Activated T-helper 1 cell treated with anti-CD3 and anti-CD28 coated beads, Interleukin-12 subunit alpha, Interleukin-12 subunit beta, Interleukin-2, Interleukin-4 antibody, amounts not matched to agents 30 ng/mL and 10 ng/mL and 1 ng/mL, durations not matched to agents 14 hours and 24 hours and 36 hours (primary cell): ENCODE measurements at places on chromosomes 4 and X. TPM values are rescaled to one million over a fixed set of nuclear protein-coding genes. Genes with fewer than 3 reads are reported as not detected.

DNA sequence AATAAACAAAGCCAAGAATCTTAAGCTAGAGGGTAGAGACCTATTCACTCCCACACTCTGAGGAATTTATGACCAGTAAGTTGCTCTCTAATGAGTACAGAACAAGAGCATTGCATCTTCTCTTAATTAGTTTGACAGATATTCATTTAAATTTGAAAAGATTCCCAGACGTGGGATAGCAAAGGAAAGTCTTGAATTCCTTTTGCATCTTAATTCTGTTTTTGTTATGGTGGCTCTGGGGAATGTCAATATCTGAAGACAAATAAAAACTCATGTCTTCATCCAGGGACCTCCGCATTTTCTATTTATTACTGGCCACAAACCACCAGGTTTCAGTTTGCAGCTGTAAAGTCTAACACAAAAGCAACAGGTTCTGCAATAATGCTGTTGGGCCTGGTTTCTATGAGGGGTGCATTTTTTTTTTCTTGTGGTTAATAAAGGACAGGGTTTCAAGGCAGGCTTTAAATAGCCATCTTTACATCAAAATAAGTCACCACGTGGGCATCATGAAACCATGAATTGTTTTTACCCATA, 172.3 kb downstream of the SHROOM3 start:
- no peaks in the 10 kb centered on the region for H3K4me1 ChIP-seq
- H3K27me3 ChIP-seq = peaks cover 15% of the 10 kb centered on the region
- no peak overlapping the region for H3K4me3 ChIP-seq

DNA sequence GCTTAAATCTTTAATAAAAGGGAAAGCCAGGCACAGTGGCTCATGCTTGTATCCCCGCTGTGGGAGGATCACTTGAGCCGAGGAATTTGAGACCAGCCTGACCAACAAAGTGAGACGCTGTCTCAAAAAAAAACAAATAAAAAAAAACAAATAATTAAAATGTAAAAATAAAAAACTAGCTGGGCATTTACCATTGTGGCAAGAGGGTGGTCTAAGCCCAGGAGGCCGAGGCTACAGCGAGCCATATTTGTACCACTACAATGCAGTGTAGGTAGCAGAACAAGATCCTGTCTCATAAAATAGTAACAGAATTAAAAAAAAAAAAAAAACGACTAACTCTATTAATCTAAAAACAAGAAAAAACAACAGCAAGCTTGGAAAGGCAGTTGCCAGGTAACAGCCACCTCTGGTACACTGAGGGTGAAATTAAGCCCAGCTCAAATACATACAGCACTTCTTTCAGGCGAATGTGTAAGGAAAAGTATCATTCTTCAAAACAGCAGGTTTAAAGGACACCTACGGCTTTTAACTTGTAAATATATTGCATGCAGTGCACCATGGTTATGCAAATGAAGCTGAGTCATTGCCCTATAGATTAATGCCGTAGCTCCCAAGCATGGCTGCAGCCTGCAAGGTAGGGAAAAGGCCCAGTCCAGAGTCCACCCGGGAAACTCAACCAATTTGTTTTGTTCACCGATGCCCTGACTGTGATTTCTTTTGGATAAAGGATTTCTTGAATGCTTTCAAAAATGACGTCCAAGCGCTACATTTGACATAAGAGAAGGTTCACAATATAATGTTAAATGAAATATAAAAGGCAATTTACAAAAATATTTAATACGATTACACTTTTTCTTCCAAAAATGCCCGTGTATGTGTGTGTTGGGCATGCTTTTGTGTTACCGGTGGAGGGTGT, 14.5 kb upstream of the TXLNG start:
- no peak overlapping the region for H3K27ac ChIP-seq
- no peaks in the 10 kb centered on the region for H3K27me3 ChIP-seq
- no peaks in the 10 kb centered on the region for H3K4me1 ChIP-seq
- no peak for DNase-seq
- no peaks in the 10 kb centered on the region for H3K36me3 ChIP-seq

GRCh38 chrX:149461746-149462145, 43.4 kb downstream of the IDS start:
- no peak overlapping the region for H3K4me3 ChIP-seq
- no peak for DNase-seq
- no peak overlapping the region for H3K27ac ChIP-seq

DNA sequence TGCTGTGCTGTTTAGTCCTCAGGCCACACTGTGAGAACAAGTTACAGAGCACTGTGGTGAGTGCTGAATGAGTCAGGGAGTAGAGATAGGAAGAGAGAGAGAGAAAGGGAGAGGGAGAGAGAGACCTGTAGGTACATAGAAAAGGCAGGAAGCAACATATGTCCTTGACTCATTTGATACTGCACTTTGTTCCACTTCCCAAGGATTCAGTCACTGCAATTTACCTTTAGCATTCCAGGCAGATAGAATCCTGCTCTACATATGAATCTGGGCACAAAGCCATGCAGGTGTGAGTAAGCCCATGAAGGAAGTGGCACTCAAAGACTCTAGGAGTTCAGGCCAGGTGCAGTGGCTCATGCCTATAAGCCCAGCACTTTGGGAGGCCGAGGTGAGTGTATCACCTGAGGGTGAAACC, 1.0 kb upstream of the DAPP1 start:
- no peaks in the 10 kb centered on the region for H3K27me3 ChIP-seq
- no peak for DNase-seq
- H3K4me1 ChIP-seq = peaks cover 68% of the 10 kb centered on the region
- peak overlapping the region; percentile 77 for H3K27ac ChIP-seq

DNA sequence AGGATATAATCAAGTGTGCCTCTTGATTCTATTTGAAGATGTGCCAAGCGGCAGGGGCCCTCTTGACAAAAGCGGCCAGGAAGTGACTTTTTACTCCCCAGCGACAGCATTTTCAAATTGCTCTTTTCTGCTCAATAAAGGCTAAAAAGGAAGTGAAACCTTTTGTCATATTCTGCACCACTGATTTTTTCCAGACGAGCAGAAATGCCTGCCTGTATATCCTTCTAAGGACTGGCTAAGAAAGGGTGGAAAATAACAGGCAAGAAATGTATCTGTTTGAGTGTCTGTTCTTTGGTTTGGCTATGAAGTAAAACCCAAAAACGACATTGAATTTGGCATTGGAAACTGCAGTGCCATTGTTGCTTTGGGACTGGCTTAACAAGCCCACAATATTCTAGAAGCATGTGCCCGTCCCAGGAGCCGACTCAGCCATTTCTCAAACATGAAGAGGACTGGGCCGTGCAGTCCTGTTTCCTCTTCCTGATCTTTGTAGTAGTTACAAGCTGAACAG, 25.4 kb downstream of the TMSB4X start:
- no peaks in the 10 kb centered on the region for H3K27me3 ChIP-seq
- H3K4me1 ChIP-seq = peaks cover 69% of the 10 kb centered on the region
- peak overlapping the region; percentile 98 for H3K27ac ChIP-seq
- H3K4me3 ChIP-seq = peak overlapping the region; percentile 63
- DNase-seq = no peak
- H3K36me3 ChIP-seq = no peaks in the 10 kb centered on the region

GRCh38 chr4:105181259-105181658, 34.6 kb downstream of the TET2 start:
- no peaks in the 10 kb centered on the region for H3K27me3 ChIP-seq
- no peak for DNase-seq
- peaks cover 13% of the 10 kb centered on the region for H3K36me3 ChIP-seq
- no peak overlapping the region for H3K4me3 ChIP-seq
- peaks cover 14% of the 10 kb centered on the region for H3K4me1 ChIP-seq

GRCh38 chrX:128599632-128600031, 547.4 kb upstream of the ACTRT1 start:
- no peak overlapping the region for H3K4me3 ChIP-seq
- H3K27me3 ChIP-seq = no peaks in the 10 kb centered on the region
- no peak overlapping the region for H3K27ac ChIP-seq
- no peak for DNase-seq

DNA sequence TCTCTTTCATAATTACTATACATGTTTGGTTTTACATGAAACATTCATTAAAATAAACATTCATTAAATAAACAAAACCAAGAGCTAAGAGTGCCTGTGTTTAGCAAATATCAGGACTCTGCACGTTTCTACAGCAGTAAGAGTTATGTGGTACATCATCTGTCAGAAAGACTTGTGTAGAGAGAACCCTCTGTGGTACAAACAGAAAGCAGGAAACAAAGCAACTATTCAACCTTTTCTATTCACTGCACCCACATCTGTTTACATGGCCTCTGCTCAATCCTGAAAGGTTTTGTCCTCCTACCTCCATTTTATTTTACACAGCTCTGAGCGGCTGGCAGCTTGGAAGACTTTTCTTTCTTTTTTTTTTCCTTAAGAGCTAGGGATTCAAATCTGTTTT, 90.7 kb upstream of the PCDH18 start:
- H3K36me3 ChIP-seq = no peaks in the 10 kb centered on the region
- H3K27me3 ChIP-seq = no peaks in the 10 kb centered on the region
- H3K4me1 ChIP-seq = no peaks in the 10 kb centered on the region
- H3K27ac ChIP-seq = no peak overlapping the region
- H3K4me3 ChIP-seq = no peak overlapping the region
- DNase-seq = no peak

GRCh38 chrX:4935401-4935800, 1222.0 kb upstream of the PRKX start:
- no peaks in the 10 kb centered on the region for H3K4me1 ChIP-seq
- H3K27ac ChIP-seq = no peak overlapping the region
- no peak for DNase-seq
- H3K36me3 ChIP-seq = no peaks in the 10 kb centered on the region
- H3K4me3 ChIP-seq = no peak overlapping the region
- no peaks in the 10 kb centered on the region for H3K27me3 ChIP-seq

DNA sequence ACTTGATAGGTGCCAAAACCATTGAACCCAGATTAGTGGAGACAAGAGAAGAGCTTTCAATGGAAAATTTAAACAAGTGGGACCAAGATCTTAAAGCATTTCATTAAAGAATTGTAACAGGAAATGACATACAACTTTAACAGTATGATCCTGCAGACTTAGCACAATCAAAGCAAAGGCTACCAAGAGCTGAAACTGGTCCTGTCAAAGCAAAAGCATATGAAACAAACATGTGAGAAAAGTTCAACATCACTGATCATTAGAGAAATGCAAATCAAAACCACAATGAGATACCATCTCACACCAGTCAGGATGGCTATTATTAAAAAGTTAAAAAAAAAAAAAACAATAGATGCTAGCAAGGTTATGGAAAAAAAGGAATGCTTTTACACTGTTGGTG, 425.6 kb downstream of the IL1RAPL1 start:
- H3K27ac ChIP-seq = no peak overlapping the region
- H3K36me3 ChIP-seq = no peaks in the 10 kb centered on the region
- H3K27me3 ChIP-seq = no peaks in the 10 kb centered on the region
- DNase-seq = no peak

- no peak overlapping the region for H3K4me3 ChIP-seq
- H3K4me1 ChIP-seq = peaks cover 17% of the 10 kb centered on the region
- DNase-seq = peak; percentile 28
- H3K27ac ChIP-seq = peak overlapping the region; percentile 58
- H3K36me3 ChIP-seq = no peaks in the 10 kb centered on the region
Observed at GRCh38 chrX:40201329-40201885, 103.6 kb upstream of the BCOR start.

- H3K4me1 ChIP-seq = peaks cover 66% of the 10 kb centered on the region
- H3K4me3 ChIP-seq = peak overlapping the region; percentile 72
- peak overlapping the region; percentile 75 for H3K27ac ChIP-seq
- no peaks in the 10 kb centered on the region for H3K27me3 ChIP-seq
- peaks cover 6% of the 10 kb centered on the region for H3K36me3 ChIP-seq
Observed at GRCh38 chr4:142377342-142378091, 468.6 kb downstream of the INPP4B start.

DNA sequence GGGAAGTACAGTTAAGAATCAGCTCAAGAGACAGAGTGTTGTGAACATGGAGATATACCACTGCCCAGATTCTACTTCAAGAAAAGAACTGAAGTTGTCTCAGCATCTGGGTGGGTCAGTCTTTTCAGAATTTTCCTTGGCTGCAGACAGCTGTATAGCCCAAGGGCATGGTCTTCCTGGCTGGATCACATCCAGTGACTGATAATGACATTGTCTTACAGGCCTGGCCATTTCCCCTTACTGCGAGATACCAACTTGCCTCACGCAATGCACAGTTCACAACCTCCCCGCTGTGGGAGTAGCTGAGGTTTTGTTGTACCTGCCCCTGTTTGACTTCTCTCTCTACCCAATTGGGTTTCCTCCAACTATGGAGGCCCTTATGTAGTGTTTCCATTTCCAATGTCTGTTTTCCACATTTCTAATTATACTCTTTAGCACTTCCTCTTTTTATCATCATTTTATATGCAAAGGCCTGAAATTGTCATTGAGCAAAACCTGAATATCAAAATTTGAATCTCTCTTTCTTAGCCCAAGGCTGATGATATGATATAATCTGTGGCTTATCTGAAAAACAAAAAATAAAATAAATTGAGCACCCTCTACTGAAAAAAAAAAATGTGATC, 209.1 kb downstream of the NAF1 start:
- no peak overlapping the region for H3K27ac ChIP-seq
- H3K4me1 ChIP-seq = no peaks in the 10 kb centered on the region
- H3K27me3 ChIP-seq = no peaks in the 10 kb centered on the region
- H3K4me3 ChIP-seq = no peak overlapping the region

GRCh38 chr4:86497980-86498862, 95.9 kb upstream of the PTPN13 start:
- H3K36me3 ChIP-seq = no peaks in the 10 kb centered on the region
- H3K27ac ChIP-seq = no peak overlapping the region
- H3K4me1 ChIP-seq = peaks cover 23% of the 10 kb centered on the region
- no peak for DNase-seq
- no peak overlapping the region for H3K4me3 ChIP-seq

GRCh38 chr4:57410331-57411052, 300.3 kb upstream of the IGFBP7 start:
- H3K27me3 ChIP-seq = no peaks in the 10 kb centered on the region
- no peaks in the 10 kb centered on the region for H3K4me1 ChIP-seq
- H3K4me3 ChIP-seq = no peak overlapping the region

- peaks cover 57% of the 10 kb centered on the region for H3K4me1 ChIP-seq
- no peaks in the 10 kb centered on the region for H3K27me3 ChIP-seq
- H3K4me3 ChIP-seq = no peak overlapping the region
- DNase-seq = peak; percentile 22
Observed at GRCh38 chr4:109588176-109588575, 28.1 kb downstream of the MCUB start.

GEMIN8 gene
- total RNA-seq = 15.6 and 17.7 TPM in 2 replicates

SSX4 gene
- not detected in 2 replicates for total RNA-seq

TLL1 gene
- not detected in 2 replicates for total RNA-seq

OTUD6A gene
- not detected in 2 replicates for total RNA-seq

EDA2R gene
- 3.8 and 4.2 TPM in 2 replicates for total RNA-seq

XAGE1A gene
- not detected in 2 replicates for total RNA-seq

CFP gene
- 2.3 and 4.9 TPM in 2 replicates for total RNA-seq
